RCC 7860 (cell line): ENCODE measurements at places on chromosomes 2 and 18.

GRCh38 chr2:172296267-172297046 is 130.9 kb upstream of the ITGA6 start:
- DNase-seq = no peak

DNA sequence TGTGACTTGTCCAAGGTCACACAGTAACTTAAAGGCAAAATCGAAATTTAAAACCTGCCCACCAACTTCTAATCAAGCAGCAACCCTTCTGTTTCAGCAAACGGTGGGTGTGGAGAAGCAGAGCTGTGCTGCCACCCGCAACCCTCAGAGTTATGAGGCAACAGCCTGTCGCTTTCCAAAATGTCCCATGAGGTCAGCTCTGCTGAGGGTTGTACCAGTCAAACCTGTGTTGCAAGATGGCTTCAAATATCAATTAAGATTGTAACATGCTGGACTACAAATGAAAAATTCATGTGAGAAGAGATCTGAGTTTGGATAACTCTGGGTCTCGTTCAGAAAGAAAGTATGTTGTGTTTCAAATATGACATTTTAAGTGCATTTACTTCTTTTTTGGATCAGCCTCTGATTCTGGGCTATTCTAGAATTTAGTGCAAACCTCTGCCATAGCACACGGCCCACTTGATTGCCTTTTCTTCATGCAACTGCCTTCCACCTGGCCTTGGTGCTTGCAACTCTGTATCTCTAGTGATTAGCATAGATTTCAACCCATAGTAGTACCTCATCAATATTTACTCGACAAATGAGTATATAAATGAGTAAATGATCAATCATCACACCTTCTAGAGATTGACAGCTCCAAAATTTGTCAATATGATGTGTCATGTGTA is 69.3 kb downstream of the TIMM21 start:
- no peak for DNase-seq

- DNase-seq = no peak
These were observed 44.9 kb downstream of the LINC00305 start for GRCh38 chr18:64103986-64104385.

GRCh38 chr18:79526468-79527460 is 131.0 kb downstream of the NFATC1 start:
- no peak for DNase-seq

- DNase-seq = no peak
These were observed 3.3 kb downstream of the INPP5D start for GRCh38 chr2:233063269-233063975.

DNA sequence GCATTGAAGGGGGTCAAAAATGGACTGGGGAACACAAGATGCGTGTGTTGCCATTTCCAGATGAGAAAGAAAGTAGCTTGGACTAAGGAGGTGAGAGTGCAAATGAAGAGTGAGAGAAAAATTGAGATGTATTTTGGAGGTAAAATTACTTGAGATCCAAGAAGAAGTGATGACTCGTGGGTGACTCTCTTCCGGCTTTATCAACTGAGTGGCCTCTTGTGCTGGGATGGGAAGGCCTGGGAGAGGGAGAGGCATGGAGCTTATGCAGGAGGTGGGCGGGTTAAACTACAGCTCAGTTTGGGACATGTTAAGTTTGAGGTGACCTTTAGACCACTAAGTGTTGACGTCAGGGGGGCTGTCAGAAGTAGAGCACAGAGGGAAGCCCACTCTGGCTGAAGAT is 34.9 kb downstream of the SULT1C2 start:
- DNase-seq = peak; percentile 43

DNA sequence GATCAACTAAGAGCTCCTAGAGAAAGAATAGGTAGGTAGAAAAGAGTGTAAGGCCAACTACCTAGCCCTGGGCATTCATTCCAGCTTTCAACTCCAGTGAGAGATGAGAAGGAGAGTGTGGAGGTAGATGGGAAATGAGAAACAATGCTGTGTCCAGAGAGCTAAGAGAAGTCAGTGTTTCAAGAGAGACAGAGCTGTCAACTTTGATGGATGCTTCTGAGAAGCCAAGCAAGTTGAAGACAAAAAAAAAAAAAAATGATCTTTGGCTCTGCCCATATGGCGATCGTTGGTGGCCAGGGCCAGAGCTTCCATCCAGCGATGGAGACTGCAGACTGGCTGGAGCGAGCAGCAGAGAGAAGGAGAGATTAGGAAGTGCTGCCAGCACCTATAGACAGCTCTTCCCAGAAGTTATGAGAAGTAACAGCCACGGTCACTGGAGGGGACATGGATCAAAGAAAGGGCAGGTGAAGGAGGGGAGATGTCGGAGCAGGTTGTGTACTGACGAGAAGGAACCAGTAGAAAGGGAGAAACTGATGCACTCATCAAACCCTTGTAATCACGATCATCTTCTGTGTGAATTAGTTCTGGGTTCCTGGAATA is 112.4 kb upstream of the PPP1CB start:
- DNase-seq = no peak

DNA sequence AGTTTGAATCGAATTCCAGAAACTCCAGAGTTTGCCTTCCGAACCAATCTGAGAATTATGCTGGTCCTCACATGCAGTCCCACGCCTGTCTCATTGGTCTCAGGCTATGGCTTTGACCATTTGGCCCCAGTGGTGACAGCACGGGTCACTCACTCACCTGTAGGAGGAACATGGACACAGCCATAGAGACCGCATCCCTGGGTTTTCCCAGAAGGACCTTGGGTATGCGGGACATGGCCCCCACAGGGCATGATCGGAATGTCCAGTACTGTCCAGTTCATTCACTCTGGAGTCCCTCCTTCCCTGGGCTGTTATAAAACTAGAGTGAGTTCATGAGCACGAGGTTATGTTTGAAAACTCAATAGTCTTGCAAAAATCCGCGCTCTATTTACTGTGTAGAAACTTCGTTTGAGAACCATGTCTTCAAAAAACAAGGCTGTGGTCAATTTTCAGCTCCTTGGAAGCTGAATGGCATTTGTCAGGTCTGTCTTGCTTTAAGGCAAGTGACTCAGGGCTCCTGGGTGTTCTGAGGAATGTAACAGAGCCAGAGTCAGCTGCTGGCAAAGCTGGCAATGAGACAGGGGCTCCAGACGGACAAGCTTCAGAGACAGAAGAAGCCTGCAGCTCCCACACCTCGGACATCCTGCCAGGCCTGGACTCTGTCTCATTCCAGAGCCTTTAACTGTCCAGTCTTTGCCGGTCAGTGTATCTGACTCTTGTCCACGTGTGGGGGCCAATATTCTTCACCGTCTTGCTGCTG is 86.7 kb upstream of the TMEM18 start:
- DNase-seq = no peak

- DNase-seq = no peak
These were observed 97.6 kb downstream of the MYCN start for GRCh38 chr2:16037808-16038457.

GRCh38 chr2:201176081-201176481 is 6.9 kb upstream of the CASP10 start:
- no peak for DNase-seq

DNA sequence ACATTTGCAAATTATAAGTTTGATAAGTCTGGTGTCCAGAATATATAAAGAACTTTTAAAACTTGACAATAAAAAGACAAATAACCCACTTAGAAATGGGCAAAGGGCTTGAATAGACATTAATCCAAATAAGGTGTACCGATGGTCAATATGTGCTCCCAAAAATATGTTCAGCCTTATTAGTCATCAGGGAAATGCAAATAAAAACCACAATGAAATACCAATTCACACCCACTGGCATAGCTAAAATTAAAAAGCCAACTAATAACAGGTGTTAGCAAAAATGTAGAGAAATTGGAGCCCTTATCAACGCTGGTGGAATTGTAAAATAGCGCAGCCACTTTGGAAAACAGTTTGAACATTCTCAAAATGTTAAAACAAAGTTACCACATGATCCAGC is 79.0 kb upstream of the SCG2 start:
- DNase-seq = no peak

DNA sequence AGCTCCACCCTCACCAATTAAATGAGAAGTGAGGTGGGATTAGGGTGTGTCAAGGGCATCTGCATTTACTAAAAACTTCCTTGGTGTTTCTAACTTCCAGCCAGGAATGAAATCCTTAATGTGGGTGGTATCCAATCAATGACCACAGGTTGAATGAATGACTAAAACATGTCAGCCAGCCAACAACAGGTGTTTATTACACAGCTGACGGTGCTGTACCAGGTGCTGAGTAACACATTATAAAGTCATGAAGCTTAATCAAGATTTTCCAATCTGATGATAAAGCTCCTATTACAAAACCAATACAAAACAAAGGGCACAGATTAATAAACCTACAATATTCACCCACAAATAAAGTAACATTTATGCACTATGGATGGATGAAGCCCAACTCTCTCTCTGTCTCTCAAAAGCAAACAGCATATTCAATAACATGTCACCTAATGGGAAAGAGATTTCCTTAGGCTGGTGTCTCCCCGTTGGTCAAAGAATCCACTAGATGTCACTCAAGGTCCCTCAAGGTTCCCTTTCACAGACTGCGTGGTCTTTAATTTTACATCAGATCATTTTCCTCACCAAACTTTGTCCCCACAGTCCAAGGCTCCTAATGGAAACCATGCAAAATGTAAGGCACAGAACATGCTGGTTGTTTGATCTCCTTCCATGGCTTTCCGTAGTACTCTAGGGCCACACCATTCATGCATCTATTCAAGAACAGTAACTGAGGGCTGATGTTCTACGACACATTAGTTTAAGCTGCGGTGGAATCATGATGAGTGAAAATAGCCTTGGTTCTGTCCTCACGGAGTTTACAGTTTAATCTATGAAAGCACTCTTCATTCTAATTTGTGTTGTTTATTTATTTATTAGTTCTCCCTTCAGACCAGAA is 6.4 kb upstream of the PTPN4 start:
- peak; percentile 39 for DNase-seq

DNA sequence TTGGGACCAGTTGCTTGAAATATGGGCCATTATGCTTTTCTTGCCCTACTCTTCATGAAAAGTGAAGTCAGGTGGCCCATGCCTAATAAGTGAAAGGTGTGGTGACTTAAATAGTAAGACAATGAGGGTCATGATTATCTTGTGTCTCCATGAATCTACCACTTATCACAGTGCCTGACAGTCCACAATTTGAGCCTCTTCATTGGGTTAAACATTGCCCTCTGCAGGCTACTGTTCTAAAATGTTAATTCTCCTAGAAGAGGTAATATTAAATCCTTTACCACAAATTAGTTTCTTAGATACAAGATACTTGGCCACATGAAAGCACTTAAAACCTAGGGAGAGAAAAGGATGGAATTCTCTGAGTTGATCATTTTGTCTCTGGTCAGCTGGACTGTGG is 4.0 kb downstream of the EGR4 start:
- no peak for DNase-seq

GRCh38 chr2:53312721-53313120 is 454.9 kb upstream of the CHAC2 start:
- no peak for DNase-seq

DNA sequence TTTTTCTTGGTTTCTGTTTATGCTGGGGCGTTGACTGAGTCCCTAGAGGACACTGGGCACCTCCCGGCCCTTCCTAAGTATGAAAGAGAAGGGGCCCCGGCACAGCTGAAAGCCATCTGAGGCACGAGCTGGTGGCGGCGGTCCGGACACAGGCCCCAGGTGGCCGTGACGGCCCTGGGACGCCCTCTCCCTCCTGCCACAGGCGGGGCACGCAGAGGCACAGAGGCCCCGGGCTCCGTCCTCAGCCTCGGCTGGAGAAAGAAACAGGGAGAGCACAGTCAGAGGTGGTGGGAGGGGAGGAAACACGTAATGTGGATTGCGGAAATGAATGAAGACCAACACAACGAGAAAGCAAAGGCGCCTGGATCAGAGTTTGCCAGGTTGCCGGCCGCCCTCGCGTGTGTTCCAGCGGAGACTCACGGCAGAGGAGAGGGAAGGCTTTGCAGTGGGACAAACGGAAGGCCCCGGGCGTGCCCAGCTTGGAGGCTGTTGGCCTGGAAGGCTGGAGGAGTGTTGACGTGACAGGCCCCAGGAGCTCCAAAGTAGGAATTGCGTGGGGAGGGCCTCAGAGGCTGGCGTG is 119.1 kb downstream of the PTGR3 start:
- no peak for DNase-seq

- DNase-seq = no peak
These were observed 21.5 kb downstream of the DTNB start for GRCh38 chr2:25651782-25652455.

- DNase-seq = no peak
These were observed 28.9 kb downstream of the RBM44 start for GRCh38 chr2:237827421-237827987.

DNA sequence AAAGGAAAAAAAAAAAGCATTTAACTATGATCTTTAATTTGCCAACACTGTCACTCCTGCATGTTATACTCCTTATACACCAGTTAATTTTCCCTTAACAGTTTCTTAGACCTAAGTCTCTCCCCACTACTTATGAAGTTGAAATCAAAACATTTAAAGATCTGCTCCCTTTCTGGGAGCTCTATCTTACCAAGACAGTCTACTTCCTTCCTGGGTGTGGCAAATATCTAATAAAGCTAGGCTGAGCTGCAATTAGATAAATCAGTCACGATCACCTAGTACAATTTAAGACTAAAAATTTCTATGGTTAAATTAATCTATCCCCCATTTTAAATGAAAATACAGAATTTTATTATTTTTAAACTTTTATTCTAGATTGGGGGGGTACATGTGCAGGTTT is 33.4 kb downstream of the PUM2 start:
- DNase-seq = no peak

GRCh38 chr2:31802711-31803110 is 208.1 kb downstream of the MEMO1 start:
- DNase-seq = no peak

DNA sequence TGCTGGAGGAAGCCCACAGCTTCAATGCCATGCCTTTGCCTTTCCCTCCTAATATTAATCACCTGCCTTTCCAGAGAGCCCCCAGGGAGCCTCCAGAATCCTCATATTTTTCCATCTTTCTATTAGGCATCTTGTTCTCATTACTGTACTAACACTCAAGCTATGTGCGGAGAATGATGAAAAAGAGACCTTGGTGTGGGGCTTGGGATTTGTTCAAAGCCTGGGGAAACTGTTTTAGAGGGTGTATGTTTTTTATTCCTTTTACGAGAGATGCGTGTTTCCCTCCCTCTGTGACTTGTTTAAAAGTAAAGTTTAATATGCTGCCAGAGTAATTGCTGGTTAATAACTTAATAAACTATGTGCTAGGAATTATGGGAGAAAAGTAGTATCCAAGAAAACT is 102.4 kb upstream of the ZFP36L2 start:
- no peak for DNase-seq

GRCh38 chr2:239263669-239264491 is 136.9 kb downstream of the HDAC4 start:
- no peak for DNase-seq

GRCh38 chr2:1614564-1614963 is 129.8 kb downstream of the PXDN start:
- DNase-seq = no peak

GRCh38 chr2:204050681-204051080 is 114.1 kb downstream of the ICOS start:
- no peak for DNase-seq

DNA sequence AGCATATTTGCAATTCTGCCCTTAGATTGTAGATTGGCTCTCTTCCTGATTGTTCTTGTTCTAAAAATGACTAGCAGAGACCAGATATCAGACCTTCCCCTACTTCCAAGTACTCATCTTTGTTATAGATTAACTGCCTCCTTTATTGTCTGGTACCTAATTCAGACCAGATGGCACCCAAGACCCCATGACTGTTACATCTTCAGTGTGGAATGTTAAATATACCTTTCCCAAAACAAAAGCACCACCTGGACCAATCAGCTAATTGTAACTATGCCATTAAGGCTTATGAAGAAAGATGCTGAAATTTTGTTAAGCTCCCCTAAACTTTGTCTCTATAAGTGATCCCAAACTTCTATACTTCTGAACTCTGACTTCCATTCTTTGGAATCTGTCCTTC is 12.0 kb upstream of the TFPI start:
- DNase-seq = peak; percentile 0
